ENCODE measurements at places on chromosomes 13 and 19.

DNA sequence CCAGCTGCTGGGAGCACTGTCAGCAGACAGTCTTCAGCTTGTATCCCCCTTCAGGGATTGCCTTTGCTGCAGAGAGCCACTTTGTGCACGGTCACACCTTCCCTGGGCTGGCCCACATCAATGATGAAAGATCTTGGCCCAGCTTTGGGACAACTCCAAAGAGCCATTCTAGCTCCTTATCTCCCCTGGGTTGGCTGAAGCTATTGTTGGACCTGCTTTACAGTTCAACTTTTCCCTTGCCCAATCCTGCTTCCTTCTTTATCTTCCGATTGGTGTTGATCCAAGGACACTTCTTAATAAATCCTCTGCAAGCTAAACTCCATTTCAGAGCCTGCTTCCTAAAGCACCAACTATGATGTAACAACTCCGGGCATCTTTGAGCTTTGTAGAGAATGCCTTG, 466.4 kb downstream of the KLF12 start:
- no peak for DNase-seq

- no peak for DNase-seq
These were observed 799.0 kb downstream of the DACH1 start for GRCh38 chr13:71068041-71068440.

- DNase-seq: no peak
These were observed 95.9 kb downstream of the UGGT2 start for GRCh38 chr13:95957331-95957730.

DNA sequence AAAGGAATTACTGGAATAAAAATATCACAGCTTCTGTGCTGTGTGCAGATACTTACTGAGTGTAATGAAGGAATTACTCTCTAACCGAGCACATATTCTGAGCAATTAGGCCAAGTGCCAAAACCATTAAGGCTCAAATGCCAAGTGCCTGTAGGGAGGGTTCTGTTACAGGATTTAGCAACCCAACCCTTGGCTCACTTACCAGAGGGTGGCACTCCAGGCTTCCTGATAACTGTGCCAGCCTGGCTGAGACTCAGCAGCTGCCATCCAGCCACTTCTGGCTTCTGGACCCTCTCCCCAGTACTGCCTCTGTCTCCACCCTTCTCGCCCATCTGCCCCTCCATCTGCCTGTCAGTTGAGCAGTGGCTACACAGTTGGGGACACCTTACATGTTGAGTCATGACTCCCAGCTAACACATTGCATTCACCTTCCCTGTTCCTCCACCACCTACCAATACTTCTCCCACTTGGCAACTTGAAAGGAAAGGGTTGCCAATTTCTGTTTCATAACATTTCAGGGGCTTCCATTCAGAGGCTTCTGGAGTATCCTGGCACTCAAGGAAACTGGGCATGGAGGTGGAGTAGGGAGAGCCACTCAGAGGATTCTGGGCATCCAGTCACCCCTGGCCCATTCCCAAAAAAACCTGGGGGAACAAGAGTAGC, 110.5 kb downstream of the COG6 start:
- no peak for DNase-seq

GRCh38 chr13:110063490-110064421, 243.2 kb downstream of the COL4A1 start:
- DNase-seq: no peak

Data from HepG2 (cell line).